ENCODE measurements at places on chromosomes 5 and 9.

GRCh38 chr5:43619911-43620310, 16.9 kb downstream of the NNT start:
- no peak for DNase-seq

GRCh38 chr5:141701360-141702119, 19.5 kb upstream of the ARAP3 start:
- no peak for DNase-seq

DNA sequence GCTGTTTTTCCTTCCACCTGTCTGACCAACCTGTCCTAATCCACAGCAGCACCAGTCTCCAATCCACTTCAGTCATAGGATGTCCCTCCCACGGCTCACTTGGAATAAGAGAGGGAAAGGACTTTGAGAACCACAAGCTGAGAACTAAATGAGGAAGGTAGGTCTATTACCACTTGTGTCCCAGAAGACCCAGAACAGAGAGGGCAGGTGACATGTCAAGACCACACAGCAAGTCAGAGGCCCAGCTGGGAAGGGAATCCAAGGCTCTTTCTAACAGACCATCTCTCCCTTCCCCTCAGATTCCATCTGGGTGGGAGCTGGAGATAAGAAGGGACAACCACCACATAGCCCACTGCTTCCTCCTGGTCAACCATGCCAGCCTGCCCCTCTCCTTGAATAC, 14.6 kb downstream of the ANXA6 start:
- no peak for DNase-seq

GRCh38 chr9:97938081-97938644, at the start of gene HEMGN:
TSS of gene HEMGN (minus strand) at chr9:97938172. CDS start at chr9:97938136, 36 bp downstream.
- no peak for DNase-seq

- peak; percentile 56 for DNase-seq
Observed at GRCh38 chr5:176609724-176610434, at the start of gene GPRIN1. TSS of gene GPRIN1 (minus strand) at chr5:176610156. CDS start at chr5:176599834, 10,322 bp downstream.

- no peak for DNase-seq
Observed at GRCh38 chr9:76452839-76453238, 6.1 kb upstream of the GCNT1 start.

GRCh38 chr5:158116965-158117364, 258.0 kb upstream of the CLINT1 start:
- DNase-seq: no peak

DNA sequence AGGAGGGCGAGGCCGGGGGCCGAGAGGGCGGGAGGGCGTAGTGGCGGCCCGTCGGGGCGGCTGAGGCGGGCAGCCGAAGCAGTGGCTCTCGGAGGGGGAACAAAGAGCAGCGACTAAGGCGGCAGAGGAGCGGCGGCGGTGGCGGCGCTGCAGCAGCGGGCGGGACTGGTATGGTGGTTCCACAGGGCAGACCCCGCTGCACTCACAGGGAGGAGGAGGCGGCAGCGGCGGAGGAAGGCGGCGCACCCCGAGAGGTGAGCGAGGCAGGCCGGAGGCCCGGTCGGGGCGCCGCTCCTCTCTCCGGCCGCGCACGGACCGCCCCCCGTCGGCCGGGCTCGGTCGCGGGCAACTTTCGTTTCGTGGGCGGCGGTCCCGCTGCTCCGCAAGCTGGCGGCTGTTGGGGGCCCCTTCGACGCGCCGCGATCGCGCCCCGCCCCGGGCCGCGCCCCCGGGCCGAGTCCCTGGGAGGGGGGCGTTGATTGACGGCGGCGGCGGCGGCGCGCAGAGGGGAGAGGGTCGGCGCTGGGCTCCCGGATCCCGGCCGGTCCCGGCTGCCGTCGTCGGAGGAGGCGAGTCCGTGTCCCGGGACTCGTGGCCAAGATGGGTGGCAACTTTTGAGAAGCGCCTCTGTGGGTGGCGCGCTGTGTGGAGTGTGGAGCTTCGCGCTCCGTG, 467 bp downstream of the CNOT6 start:
- DNase-seq: no peak

GRCh38 chr5:118598311-118598710, 390.0 kb downstream of the DTWD2 start:
- DNase-seq: no peak

GRCh38 chr5:83006683-83007283, 70.4 kb downstream of the TMEM167A start:
- no peak for DNase-seq

DNA sequence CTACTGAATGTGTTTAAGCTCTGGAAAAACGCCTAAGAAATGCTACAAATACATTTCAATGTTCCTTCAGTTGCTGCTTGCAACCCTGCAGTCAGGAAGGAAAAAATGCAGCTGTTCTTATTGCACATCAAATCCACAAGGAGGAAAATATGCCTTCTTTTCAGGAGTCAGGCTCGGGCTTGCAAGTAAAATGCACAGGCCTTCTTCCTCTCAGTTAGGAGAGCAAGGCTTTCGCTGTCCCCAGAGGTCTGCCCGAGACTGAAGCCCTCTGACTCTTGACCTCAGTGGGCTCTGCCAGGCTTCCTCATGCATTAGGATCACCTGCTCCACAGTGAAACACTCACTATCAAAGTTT, 899 bp upstream of the SHC3 start:
- no peak for DNase-seq

- DNase-seq: no peak
Observed at GRCh38 chr9:116815835-116816234, 128.7 kb downstream of the TRIM32 start.

- DNase-seq: no peak
Observed at GRCh38 chr5:74594137-74595040, 46.1 kb downstream of the ENC1 start.

DNA sequence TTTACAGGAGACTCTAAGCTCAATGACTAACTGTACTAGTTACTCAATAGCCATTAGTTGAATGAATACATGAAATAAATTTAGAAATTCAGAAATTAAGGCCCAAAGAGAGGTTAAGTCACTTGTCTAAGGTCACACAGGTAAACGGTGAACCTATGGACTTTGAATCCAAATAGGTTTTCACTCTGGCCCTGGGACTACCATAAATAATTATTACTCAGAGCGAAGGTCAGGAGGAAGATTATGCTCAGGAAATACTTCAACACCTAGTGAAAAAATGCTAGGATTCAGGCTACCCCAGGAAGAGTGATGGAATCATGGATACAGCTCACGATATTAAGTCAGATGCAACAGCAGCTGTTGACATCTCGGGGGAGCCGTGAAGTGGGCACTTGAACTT, 417.4 kb downstream of the GABRG2 start:
- no peak for DNase-seq

- no peak for DNase-seq
Observed at GRCh38 chr5:80739496-80739895, 84.7 kb upstream of the DHFR start.

DNA sequence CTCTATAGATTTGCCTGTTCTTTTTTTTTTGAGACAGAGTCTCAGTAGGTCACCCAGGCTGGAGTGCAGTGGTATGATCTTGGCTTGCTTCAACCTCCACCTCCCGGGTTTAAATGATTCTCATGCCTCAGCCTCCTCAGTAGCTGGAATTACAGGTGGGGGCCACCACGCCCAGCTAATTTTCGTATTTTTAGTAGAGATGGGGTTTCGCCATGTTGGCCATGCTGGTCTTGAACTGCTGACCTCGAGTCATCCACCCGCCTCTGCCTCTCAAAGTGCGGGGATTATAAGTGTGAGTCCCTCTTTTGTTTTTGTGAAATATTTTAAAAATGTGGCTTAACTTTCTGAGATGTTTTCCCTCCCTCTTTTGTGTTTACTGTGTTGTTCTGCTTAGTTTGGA, 29.2 kb downstream of the HSPA4 start:
- no peak for DNase-seq

DNA sequence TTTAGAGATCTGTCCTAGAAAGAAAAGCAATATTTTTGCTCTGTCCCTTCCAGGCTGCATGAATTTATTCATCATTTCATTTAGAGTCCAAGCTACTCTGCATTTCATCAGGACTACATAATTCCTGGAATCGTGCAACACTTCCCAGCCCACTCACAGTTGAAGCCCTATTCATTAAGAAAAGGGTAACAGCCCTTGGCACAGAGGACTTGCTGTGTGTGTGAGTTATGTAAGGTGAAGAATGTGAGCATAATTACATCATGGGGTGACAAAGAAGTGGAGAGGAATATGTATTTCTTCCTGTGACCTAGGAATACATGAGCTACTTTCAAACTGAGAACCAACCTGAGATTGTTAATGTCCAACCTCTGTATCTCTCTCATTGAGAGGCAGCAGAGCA, 317.4 kb downstream of the ARHGEF28 start:
- no peak for DNase-seq

DNA sequence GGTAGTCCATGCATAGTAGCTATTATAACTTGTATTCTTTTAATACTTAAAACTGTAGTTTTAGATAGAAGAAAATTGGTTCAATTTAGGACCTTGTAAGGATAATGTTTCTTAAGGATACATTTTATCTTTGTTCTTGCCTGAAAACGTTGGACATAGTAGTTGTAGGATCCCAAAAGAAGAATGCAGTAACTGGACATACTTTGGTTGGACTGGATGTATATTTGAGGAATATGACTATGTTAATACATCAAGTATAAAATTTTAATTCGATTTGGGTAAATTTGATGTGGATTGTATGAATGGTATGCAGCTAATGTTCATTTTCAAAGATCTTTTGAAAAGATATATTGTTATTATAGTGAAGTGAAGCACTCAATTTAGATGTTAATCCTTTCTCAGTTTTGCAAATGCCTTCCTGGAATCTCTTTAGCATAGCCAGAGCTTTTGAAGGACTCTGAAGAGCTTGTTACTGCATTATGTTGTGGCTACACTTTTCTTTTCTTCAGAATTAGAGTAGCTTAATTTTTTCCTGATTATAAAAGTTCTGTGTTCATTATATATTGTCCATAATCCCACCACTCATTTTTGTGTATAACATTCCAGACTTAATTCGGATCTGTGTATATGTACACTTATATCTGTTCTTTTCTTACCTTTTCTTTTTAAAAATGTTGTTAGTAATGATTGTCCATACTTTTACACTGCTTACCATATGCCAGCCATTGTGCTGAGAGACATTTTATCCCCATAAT, 41.2 kb downstream of the LRRTM2 start:
- DNase-seq: no peak

DNA sequence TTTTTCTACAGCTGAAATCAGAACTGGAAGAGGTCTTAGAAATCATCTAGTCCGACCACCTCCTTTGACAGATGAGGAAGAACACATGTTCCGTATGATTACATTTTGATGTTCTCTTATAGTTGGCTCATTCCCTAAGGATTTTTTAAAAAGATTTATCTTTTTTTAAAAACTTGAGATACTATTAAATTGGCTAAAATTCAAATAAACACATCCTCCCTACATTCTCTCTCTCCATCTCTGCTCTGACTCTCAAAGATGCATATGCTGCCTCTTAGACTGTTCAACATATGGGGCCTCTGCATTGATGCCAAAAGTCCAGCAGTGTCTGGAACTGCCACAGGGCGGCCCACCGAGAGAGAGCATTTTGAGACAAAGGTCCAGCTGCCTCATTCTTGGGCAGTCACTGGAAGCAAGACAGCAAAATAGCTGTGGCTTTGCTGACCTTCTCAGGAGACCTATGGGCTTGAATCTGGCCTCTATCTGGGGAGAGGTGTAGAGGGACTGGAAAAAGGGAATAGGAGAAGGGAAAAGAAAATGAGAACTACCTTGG, 12.8 kb upstream of the TSSK1B start:
- DNase-seq: no peak

GRCh38 chr9:137112564-137113384, 1.8 kb downstream of the DPP7 start:
- no peak for DNase-seq

- DNase-seq: no peak
Observed at GRCh38 chr9:120850315-120850714, 7.6 kb upstream of the PSMD5 start.

DNA sequence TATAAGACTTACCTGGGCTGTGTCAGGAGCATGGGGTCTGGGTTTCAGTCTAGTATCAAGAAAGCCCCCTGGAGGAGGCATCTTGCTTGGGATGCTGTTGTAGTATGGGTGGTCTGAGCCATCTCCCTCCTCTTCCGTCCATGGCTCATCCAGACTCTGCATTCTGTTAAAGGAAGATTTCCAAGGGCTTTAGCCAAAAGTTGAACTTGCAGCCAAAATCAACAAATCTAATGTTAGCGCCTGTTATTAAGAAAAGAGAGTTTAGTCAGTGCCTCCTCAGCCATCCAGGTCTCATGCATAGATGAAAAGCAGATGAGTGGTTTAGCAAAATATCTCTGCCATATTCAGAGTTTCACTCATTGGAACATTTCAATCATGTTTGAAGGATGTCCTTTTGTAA, 55.6 kb downstream of the S1PR3 start:
- no peak for DNase-seq

GRCh38 chr9:5587024-5587423, 41.9 kb upstream of the RIC1 start:
- DNase-seq: no peak

- DNase-seq: peak; percentile 72
Observed at GRCh38 chr5:124745928-124746915, at the start of gene ZNF608. TSS of gene ZNF608 (minus strand) at chr5:124746639. CDS start at chr5:124744989, 1,650 bp downstream.

- peak; percentile 22 for DNase-seq
Observed at GRCh38 chr9:92716557-92716956, 46.6 kb upstream of the IPPK start.

- DNase-seq: no peak
Observed at GRCh38 chr9:37983381-37984067, 79.6 kb upstream of the SLC25A51 start.

DNA sequence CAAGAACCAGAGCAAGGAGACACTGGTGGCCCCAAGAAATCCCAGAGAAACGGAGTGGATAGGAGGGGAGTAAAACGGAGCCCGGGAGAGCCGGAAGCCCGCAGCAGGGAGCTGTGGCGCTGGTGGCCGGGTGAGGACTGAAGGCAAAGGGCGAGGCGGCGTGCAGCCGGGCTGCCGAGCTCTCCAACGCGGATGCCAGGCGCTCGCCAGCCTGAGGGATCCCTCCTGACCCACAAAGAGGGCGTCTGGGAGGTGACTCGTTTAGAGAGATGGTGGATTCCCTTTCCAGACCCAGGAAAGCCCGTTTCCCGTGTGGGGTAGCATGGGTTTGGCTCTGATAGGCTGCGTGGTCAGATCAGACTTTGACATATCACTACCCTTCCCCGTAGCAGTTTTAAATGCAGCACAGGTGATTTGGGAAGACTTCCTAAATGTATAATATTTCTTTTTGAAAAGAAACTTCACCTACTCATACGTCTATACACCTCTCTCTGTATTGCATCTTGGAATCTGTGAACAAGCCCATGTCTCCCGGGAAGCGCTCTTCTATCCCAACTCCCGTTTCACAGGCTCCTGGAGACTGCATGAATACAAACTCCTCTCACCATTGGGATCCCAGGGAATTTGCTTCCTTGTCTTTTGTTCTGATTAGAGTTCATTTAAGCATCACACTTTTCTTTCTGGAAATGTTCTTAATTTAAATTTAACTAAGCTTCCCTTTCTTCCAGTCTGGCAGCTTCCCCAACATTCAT, 158.1 kb downstream of the C9orf152 start:
- no peak for DNase-seq

DNA sequence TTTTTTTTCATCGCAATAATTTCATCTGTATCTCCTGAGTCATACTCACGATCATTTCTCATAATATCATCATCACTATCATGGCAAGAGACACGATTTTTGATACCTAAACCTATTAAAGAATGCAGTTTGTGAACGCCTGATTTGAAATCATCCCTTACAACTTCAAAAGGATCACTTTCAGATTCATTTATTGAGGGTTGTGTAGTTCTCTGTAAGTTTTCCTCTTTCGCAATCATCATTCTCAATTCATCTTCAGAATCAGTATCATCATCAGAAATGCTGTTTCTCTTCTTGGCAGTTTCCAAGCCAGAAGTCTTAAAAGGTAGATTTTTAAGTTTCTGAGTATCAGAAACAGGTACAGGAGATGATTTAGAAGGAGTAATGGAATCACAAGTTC, 9.7 kb downstream of the NOL8 start:
- no peak for DNase-seq

- no peak for DNase-seq
Observed at GRCh38 chr5:136054142-136055019, 25.6 kb downstream of the TGFBI start.

Measured in NCI-H748 treated with DMSO at 0.1 percent for 48 hours (cell line).